Activated CD4-positive, alpha-beta T cell treated with anti-CD3 and anti-CD28 coated beads for 4 hours (primary cell): ENCODE measurements at places on chromosomes 11 and 22.

DNA sequence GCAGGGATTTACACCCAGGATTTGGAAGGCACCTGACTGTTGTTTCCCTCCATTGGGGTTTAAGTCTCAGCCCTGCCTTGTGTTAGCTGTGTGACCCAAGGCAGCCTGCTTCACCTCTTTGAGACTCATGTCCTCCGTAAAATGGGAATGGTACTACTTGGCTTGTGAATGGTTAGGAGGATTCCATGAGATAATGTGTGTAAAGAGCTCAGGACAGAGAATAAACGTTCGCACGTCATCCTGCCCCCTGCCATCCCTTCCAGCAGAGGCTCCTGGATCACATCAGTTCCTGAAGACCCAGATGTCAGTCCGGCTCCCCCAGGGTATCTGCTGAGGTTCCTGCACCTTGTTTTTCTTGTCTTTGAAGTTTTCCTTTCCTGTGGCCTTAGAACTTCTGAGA is 16.8 kb upstream of the ACCSL start:
- DNase-seq: no peak

DNA sequence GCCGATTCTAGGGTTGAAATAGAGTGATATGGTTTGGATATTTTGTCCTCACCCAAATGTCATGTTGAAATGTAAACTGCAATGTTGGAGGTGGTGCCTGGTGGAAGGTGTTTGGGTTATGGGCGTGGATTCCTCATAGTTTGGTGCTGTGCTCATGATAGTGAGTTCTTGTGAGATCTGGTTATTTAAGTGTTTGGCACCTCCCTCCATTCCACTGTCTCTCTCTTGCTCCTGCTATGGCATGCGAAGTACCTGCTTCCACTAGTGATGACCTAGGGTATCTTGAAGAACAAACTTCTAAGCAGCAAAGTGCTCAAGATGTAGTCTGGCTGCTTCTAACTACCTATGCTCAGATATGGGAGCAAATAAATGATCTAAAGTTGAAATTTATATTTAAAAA is 56.0 kb upstream of the TSPAN18 start:
- no peak for DNase-seq

GRCh38 chr22:38731703-38732161 is 24.1 kb downstream of the SUN2 start:
- no peak for DNase-seq

GRCh38 chr11:61368646-61369045 is 6.5 kb downstream of the TMEM138 start:
- no peak for DNase-seq

- no peak for DNase-seq
Observed at GRCh38 chr22:17976121-17976520, 48.2 kb downstream of the MICAL3 start.

GRCh38 chr11:114316980-114317786 is 21.0 kb downstream of the NNMT start:
- DNase-seq: no peak

DNA sequence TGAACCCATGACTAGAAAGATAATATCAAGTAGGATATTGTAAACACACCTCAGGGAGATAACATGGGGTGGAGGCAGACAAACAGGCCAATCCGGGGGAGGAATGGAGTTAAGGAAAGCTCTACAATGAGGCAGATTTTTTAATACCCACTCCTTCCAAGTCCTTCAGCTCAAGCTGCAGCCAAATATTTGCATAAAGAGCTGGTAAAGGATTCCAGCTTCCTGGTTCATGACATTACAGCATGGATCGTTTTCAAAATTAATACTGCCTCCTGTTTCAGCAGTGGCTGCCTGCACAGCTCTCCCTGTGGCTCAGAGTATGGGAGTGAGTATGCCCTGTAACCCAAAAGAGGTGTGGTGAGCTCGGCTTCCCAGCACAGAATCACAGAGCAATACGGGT is 5.1 kb downstream of the POU2AF3 start:
- no peak for DNase-seq

DNA sequence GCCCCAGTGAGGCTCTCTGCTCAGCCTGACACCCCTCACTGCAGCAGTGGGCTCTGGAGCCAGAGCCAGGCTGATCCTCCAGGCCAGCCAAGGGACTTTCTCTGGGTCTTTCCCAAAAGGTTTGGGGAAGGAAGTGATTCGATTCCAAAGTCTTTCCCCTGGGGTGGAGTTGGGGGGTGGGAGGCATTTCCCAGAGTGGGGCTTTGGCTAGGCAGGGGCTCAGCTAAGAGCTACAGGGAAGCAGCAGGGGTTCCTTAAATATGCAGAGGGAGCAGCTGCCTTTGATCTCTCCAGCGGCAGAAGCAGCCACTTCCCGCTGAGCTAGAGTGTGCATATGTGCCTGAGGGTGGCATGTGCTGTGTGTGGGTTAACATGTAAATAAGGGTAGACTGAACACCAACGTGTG is 192.9 kb downstream of the INSC start:
- DNase-seq: no peak

DNA sequence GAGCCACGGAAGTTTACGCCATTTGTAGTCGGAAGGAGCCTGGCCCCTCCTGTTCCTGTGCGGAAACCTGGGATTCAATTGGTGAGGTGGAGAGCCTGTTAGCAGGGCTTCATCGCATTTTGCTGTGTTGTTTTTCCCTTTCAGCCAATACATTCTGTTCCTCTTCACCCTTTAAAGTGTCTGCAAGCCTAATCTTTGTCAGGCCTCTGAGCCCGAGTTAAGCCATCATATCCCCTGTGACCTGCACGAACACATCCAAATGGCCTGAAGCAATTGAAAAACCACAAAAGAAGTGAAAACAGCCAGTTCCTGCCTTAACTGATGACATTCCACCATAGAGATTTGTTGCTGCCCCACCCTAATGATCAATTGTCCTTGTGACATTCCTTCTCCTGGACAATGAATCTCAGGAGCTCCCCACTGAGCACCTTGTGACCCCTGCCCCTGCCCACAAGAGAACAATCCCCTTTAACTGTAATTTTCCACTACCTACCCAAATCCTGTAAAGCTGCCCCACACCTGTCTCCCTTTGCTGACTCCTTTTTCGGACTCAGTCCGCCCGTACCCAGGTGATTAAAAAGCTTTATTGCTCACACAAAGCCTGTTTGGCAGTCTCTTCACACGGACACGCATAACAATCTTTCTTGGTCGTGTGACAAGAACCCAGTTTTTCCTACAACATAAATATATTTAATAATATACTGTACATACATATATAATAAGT is 37.1 kb upstream of the MMP12 start:
- DNase-seq: no peak

GRCh38 chr11:61333550-61334433 is 764 bp downstream of the TKFC start:
- no peak for DNase-seq

GRCh38 chr11:45807792-45808238 is 2.9 kb downstream of the SLC35C1 start:
- no peak for DNase-seq

DNA sequence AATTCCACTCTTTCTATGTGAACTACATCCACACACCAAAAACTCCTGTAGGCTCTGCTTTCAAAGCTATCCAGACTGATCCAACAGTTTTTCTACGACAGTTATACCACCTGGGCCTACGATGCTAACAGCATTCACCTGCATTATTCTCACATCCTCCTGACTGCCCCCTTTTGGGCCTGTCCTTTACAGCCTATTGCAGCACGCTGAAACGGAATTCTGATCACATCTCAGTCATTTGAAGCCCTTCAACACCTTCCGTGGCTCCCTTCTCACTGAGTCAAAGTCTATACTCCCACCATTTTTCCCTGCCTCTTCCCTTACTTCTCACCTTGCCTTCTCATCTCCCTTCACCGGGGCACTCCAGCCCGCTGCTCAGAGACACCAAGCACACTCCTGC is 791.3 kb upstream of the KIRREL3 start:
- DNase-seq: no peak

DNA sequence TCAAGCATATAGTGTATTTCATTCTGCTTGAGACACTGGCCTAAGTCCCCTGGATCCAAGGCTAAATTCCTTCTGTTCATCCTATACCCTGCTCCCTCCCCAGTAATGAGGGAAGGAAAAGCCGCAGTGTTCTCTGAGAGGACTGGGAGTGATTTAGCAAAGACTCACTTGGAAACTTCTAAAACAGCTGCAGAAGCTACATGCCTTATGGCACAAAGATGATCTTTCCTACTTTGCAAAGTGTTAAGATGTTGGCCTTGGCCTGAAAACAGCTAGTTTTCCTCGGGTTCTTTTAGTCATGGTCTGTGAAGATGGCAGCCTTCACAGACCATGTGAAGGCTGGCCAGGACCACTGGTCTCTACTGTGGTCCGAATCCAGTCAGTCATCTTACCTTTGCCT is 65.7 kb downstream of the ABTB2 start:
- DNase-seq: no peak

GRCh38 chr22:38828191-38828590 is 15.6 kb downstream of the NPTXR start:
- no peak for DNase-seq

- DNase-seq: no peak
Observed at GRCh38 chr11:73969091-73969490, 13.6 kb downstream of the UCP2 start.

DNA sequence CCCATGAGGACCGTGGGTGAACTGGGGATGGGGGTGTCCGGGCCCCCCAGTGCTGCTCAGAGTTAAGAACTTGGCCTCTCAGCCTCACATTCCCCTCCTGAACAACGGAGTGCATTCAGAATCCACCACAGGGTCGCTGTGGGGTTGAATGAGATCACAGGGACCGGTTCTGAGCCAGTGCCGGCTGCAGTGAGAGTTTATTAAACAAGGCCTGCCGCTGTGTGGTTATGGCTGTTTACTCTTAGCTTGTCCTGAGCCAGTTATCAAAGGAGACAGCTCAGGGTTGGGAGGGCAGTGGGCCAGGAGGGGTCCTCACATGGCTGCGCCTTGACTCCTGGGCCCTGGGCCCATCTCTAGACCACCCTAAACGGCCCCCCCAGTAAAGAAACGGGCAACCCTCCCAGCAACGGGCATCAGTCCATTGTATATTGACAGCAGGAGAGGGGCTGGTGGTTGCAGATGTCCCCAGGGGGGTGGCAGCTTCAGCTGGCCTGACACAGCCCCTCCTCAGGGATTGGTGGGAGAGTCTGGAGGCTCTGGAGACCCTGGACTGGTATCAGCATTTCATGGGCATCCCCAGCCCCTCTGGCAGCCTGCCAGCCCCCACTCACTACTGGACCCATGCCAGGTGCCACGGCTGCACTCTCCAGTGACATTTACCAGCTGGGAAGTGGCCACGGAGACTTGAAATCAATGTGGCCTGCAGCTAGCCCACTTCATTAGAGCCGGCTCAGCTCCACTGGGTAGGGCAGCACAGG is 15.1 kb upstream of the CABP7 start:
- no peak for DNase-seq

DNA sequence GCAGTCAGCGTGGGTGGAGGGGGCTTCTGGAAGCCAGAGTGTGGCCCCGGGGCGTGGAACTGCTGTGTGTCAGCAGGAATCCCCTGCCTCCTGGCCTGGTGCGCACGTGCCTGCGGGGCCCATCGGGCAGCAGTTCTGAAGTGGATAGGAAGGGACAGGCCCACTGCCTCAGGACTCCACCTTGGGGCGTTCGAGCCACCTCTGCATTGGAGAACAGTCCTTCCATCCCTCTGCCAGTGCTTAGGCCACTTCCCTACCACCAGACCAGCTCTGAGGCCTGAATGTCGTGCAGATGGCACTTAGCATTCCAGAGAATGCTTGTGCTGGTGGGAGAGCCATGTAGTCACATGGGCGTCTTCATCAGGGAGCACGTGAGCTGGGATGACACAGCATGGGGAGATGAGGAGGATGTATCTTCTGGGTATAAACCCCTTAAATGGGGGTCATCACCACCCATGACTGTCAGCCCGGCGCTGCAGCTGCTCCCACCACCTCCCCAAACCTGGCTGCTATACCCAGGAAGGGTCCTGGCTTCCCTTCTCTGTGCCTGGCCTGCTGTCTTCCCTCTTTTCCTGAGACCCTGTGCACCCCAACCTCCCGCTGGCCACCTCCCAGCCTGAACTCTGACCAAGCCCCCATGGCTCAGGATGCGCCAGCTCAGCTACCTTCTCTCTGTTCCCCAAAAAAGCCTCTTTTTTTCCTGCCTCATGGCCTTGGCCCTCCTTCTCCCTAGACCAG is 9.7 kb downstream of the INCENP start:
- no peak for DNase-seq

GRCh38 chr11:64225608-64226506 is at the start of the genes NUDT22 and TRPT1:
Gene NUDT22 (plus strand): TSS chr11:64226274. CDS start chr11:64226653, 379 bp downstream.
Gene TRPT1 (minus strand): TSS chr11:64226186. CDS start chr11:64225860, 326 bp downstream.
- peak; percentile 85 for DNase-seq
